ENCODE measurements at places on chromosomes 3 and 15.
A peak's percentile ranks its signal among the peaks of the same experiment; 100 is the strongest.

DNA sequence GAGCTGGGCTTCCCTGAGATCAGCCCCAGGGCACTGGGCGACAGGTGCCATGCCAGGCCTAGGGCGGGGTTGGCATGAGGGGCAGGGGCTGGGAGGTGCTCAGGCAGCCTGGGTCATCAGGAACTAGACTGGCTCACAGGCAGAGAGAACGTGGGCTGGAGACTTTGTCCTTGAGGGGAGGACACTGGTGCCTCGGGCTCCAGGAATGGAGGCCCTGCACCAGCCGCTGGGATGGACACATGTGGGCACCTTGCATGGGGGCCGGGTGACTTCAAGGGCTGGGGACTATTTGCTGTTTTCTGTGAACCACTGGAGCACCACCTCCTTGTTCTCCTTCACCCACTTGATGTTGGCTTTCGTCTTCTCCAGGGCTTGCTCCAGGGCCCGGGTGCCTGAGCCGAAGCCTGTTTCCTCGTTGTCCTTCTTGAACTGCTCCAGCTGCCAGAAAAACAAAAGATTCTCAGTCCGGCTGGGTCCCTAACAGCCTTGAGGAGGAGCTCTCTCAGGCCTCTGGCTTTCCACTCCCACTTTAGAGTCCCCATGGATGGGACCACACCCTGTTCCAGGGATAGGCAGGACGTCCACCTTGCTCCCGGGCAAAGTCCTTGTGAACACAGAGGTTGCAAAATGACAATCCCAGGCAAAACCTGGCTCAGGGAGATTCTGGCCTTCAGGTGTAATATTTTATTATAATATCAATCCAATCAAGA, 9.1 kb downstream of the MESP2 start:
- DNase-seq = no peak

- no peak for DNase-seq
Observed at GRCh38 chr3:73407577-73407976, 217.2 kb downstream of the PDZRN3 start.

DNA sequence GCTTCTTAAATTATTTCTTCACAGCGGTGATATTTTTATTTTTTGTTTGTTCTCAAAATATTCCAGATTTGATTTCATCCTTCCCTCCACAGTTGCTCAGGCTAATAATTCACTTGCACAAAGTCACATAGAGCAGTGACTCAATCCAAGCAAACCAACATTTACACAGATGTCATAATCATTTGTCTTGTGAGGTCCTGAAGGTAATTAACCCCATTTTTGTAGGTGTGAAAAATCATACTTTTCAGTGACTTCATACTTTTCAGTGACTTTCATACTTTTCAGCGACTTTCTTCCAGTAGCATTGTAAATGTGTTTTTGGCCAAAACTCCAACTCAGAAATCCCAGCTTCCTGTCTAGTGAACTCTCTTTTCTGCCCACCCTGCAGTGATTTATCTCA, 32.1 kb downstream of the CD200 start:
- DNase-seq = no peak

DNA sequence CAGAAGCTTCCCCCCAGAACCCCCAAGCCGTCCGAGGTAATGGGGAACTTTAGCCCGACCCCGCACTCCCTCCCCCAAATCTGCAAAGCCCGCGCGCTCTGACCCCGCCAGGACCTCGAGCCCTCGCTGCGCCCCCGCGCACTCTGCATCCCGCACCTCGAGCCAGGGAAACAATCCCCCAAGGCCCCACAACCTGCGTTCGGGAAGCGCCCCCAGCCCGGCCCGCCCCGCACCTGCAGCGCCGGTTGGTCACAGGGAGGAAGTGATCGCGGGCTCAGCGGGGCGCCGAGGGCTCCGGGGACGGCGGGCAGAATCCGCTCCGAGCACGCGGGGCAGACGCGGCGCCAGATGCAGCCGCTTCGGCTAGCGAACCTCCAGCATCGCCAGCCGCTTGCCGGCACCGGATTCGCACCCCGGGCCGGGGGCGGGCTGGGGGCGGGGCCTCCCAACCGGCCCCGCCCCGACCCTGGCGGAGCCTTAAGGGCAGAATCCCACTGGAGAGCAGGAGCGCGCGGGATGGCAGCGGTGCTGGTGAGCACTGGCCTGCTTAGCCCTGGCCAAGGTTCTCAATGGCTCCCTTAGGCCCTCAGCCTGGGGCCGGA, at the start of gene CAMKV:
TSS of gene CAMKV (minus strand) at position 382 of the 602 bp plus-strand sequence. CDS start 7,518 bp downstream, outside the sequence.
- DNase-seq = no peak

GRCh38 chr3:187215460-187215859, 18.2 kb downstream of the RTP1 start:
- DNase-seq = no peak

DNA sequence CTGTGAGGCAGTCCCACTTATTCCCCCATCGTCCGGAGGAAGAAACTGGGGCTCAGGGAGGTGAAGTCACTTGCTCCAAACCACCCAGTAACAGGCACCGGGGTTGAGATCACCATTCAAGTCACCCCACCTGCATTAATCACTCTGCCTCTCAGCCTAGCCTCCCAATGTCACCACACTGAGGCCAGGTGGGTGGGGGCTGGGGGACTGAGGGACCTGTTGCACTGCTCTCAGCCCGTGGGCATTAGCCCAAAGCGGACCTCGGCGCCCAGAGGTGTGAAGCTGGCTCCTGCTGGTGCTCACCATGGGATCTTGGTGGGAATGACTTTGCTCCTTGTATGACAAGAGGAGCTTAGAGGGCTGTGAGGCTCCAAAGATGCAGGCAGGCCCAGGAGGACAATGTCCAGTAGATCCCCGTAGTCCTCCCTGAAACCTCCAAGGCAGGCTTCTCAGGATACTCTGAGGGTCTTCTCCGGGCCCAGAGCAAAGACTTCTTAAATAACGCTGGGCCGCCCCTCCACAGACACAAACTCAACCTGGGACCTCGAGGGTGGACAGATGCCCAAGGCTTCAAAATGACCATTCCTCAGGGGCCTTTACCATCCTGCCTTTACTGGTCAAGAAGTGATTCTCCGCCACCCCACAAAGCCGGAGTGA, 1.7 kb downstream of the NT5DC2 start:
- DNase-seq = no peak

GRCh38 chr3:115898656-115899410, 275.5 kb downstream of the GAP43 start:
- no peak for DNase-seq

GRCh38 chr3:96779810-96780209, 34.6 kb upstream of the EPHA6 start:
- DNase-seq = no peak

- no peak for DNase-seq
Observed at GRCh38 chr3:41933154-41933676, 28.7 kb downstream of the ULK4 start.

GRCh38 chr3:20511863-20512505, 326.0 kb upstream of the SGO1 start:
- DNase-seq = peak; percentile 28
